Glutamatergic neuron (in vitro differentiated cells): ENCODE measurements at places on chromosomes 16 and 17.

DNA sequence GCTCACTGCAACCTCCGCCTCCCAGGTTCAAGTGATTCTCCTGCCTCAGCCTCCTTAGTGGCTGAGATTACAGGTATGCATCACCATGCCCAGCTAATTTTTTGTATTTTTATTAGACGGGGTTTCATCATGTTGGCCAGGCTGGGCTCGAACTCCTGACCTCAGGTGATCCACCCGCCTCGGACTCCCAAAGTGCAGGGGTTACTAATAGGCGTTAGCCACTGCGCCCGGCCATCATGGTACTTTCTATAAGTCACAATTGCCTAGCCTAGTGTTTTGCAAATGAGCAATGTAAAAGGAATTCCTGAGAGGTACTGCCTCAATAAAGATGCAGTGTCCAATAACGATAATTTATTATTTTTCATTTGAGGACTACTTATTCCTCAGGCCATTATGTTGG is 13.9 kb upstream of the PSMC3IP start:
- no peak for DNase-seq

DNA sequence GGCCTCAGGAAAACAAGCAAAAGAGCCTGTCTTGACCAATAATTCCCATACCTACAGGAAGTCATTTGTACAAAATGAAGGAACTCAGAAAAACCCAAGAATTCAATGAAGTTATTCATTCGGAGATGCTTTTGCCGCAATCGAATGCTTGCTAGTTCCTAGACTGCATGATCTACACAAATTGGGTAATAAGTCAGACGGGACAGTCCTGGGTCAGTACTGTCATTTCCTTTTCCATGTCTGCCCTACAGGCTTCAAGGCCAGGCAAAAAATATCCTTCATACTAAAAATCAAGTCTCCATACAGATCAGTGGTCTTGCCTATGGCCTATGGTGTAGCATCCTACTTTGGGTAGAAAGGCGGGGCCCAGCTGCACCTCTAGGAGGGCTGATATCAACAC is 71.4 kb downstream of the CFDP1 start:
- no peak for DNase-seq

GRCh38 chr17:62782730-62783270 is 25.3 kb downstream of the MARCHF10 start:
- DNase-seq = no peak

DNA sequence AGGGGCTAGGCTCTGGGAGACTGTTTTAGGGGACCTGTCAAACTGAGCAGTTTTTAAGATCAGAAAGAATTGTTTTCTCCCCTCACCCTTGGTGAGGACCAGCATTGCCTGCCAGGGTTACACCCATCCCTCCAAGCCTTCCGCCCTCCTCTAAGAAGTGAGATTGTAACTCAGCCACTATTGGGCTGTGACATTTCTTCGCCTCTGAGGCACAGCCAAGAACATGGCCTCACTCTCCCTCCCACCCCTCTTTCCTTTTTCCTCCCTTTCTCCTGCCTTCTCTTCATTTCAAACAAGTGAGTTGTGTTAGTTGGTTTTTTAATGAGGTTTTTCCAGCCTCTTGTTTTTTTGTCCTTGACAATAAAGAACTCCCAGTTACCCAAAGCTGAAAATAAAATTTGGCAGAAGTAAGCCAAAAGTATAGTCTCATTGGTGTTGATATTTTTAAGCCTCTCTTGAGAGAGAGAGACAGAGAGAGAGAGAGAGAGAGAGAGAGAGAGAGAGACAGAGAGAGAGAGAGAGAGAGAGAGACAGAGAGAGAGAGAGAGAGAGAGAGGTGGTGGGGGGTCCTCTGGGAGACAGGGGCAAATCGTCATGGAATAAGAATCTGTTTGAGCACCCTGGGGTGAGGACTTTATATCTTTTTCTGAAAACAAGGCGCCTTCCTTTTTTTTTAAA is 77.2 kb upstream of the TBX2 start:
- DNase-seq = no peak

GRCh38 chr17:21173543-21173942 is 40.4 kb downstream of the TMEM11 start:
- DNase-seq = no peak

- DNase-seq = peak; percentile 96
Measured at GRCh38 chr17:47949197-47949759, 7.9 kb downstream of the PNPO start.

DNA sequence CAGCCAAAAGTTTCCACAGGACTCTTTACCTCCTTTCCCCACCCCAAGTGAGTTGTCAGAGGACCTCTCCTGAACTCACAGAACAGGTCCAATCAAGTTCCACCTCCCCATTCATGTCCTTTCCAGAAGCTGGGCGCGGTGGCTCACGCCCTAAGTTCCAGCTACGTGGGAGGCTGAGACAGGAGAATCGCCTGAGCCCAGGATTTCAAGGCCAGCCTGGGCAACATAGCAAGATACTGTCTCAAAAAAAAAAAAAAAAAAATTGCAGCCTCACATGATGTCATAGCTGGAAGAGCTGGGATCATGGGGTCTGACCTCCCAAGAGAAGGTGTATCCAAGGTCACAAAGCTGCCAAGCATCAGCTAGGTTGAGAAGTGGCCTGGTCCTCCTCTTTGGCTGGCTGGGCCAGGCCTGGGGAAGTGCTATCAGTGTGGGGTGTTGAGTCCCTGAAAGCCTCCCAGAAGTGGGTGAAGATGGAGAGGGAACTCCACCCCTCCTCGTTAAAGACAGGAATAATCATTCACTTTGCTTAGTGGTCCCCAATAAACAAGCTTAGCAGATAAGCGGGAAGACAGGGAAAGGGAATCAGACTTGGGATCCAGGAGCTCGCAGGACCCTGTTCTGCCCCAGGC is 5.5 kb upstream of the MNT start:
- no peak for DNase-seq

GRCh38 chr17:66944351-66945146 is 20.0 kb upstream of the CACNG4 start:
- no peak for DNase-seq

DNA sequence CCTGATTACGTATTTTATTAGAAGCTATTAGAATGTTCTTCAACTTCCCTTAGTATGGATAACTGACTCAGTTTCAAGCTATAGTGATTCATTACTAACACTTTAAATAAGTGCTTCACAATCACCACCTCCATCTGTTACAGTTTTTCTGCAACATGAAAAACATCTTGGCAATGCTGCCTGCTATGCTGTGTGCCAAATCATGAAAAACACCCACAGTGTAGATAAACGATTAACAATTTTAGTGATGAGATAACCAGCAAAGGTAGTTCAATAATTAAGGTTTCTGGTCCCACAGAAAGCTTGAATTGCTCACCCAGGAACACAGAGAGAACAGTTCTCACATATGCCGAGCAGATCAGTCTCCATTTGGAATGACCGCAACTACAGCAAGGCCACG is 51.4 kb upstream of the SLC25A19 start:
- DNase-seq = no peak

- DNase-seq = no peak
Measured at GRCh38 chr17:19005137-19005773, 691 bp upstream of the FAM83G start.

- DNase-seq = no peak
Measured at GRCh38 chr17:63966646-63967264, 6.0 kb downstream of the SCN4A start.

DNA sequence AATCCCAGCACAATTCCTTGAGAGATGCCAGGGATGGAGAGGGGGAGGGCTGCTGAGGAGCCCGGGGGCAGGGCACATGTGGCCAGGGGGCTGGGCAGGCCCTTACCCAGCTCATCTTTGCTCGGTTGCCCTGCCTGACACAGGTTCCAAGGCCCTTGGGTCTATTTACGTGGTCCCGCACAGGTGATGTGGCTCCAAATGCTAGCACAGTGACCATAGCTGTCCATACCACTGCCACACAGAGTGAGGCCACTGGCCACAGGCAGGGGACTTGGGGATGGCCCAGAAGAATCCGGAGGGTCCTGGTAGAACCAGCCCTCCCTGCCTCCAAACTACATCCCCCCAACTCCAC is 10.0 kb upstream of the PRR29 start:
- DNase-seq = peak; percentile 4

- DNase-seq = no peak
Measured at GRCh38 chr16:69294051-69294450, 17.1 kb upstream of the VPS4A start.

DNA sequence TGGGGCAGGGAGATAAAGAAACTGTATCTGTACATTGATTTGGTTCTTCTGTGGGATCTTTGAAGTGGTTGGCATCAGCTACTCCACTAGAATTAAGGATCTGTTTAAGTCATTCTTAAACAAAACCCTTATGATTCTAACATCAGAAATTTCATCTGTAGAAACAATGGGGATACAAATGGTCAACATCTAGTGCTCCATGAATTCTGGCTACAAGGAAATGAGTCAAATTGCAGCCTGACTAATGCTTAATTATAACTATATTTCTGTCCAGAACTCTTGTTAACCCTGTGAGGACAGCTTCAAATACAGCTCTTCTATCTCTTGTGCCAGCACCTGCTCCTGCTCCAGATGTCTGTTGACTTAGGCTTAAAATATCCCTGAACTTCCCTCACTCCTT is 13.9 kb upstream of the GINS3 start:
- no peak for DNase-seq

GRCh38 chr17:488993-489757 is 136.6 kb upstream of the RPH3AL start:
- peak; percentile 73 for DNase-seq

DNA sequence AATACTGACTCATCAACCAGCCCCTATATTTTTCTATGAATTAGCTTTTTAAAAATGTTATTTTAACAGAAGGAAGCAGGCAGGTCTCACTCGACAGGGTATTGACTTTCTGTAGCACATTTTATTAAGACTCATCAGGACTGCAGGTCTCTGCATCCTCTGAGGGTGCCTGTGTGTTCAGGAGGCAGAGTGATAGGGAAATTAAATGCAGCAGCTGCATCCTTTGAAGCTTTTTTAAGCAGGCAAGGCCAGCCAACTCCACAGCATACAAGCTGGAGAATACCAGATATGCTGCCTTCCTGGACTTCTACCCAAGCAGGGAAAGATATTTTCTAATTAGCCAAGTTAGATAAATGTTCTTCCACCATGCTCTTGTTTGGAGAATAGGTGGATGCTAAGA is 124.9 kb downstream of the WSCD1 start:
- no peak for DNase-seq

DNA sequence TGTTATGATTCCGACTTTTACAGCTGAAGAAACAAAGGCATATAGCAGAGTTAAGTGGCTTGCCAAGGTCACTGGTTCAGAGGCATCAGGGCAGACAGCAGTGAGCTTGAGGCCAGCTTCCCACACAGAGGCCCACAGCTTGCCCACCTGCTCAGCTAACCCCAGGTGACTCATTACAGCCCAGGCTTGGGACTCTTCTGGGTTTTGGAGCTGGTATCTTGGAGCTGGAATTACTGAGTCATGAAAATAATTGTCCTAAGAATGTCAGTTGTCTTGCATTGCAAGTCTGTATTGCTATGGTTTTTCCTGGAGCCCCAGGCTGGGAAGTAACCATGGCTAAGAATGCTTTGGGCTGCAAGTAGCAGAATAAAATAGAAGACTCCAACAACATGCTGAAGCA is 32.4 kb upstream of the IRX3 start:
- DNase-seq = no peak

- DNase-seq = no peak
Measured at GRCh38 chr17:61309362-61310256, 90.0 kb upstream of the TBX2 start.

- DNase-seq = no peak
Measured at GRCh38 chr17:21313320-21313719, 28.8 kb downstream of the MAP2K3 start.

DNA sequence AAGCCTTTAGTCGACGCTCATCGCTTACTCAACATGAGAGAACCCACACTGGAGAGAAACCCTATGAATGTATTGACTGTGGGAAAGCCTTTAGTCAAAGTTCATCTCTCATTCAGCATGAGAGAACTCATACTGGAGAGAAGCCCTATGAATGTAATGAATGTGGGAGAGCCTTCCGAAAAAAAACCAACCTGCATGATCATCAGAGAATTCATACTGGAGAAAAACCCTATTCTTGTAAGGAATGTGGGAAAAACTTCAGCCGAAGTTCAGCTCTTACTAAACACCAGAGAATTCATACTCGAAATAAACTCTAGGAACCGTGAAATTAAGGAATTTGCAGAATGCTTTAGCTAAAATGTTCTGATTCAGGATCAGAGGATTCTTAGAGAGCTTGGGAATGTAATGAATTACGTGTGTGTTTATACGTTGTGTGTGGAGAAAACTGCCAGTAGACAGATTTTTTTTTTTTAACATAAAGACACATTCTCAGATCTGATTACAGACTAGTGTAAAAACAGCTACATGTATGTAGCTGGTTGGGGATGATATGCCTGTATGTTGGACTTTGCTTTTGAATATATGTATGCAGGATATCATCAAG is 25.4 kb downstream of the ZFP90 start:
- no peak for DNase-seq

DNA sequence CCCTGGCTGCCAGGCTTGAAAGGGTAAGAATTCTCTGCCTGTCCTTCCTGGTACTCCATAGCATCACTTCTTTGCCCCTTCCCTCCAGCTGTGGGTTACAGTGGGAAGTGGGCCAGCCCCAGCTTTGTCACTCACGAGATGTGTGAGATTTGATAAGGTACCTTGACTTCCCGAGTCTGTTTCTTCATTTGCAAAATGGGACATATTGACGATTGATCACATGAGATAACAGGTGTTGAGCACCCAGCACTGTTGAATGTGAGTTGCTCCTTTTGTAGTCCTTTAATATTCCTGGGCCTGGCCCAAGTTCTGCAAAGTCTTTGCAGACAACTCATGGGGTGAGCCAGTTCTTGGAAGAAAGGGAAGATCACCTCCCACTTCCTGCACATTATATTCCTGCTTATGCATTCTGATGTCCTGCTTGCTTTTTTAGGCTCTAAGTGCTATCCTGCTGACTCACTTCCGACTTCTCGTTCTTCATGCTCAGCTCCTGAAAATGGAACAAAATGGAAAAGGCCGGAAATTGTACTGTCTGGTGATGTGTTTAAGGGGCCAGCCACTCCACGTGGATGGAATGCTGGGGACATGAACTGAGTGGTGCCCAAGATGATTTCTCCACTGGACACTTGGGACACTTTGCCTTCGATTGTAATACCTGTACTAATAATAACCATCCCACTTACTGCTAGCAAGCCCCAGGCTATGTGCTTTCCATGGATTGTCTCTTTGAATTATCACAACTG is 8.3 kb upstream of the NLK start:
- DNase-seq = no peak

DNA sequence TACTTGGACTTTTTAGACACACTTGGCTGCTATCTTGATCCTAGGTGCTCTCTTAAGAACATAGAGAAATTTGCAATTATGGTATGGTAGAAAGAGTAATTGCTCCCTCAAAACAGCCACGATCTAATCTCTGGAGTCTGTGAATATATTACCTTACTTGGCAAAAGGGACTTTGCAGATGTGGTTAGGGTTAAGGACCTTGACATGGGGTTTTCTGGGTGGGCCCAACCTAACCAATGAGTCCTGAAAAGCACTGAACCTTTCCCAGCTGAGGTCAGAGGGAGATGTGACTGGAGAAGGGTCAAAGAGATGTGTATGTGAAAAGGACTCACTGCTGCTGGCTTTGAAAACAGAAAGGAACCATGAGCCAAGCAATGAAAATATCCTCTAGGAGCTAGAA is 26.7 kb upstream of the MED13 start:
- no peak for DNase-seq
